ENCODE measurements at places on chromosomes 12 and 14.

GRCh38 chr14:49863487-49864281 lies 11.1 kb upstream of the NEMF start:
- no peak for DNase-seq

DNA sequence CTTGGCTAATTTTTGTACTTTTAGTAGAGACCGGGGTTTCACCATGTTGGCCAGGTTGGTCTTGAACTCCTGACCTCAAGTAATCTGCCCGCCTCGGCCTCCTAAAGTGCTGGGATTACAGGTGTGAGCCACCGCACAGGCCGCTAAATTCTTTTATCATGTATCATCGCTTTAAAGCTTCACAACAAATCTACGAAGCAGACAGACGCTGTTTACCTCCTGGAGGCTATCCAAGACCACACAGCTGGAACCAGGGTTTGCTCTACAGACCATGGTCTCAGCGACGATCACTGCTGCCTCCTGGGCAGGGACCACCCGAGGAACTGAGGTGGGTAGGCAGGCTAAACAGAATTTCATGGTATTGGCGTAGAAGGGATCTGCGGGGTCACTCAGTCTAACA lies 27.2 kb downstream of the KRT80 start:
- no peak for DNase-seq

DNA sequence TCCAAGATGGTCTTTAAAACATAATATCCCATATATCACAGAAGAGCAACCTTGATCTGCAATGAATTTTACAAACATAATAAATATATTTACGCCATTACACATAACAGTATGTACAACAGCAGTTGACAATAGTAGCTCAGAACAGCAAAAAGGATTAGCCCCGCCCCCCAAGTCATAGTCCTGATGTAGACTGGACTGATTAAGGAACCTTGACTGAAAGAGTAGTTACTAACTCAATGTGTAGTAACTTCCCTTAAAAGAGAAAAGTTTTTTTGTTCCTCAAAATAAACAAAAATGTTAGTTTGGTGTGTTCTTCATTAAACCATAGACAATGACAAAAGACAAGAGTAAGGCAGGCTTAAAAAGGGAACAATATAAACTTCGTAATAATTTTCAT lies 44.5 kb downstream of the GTF2A1 start:
- no peak for DNase-seq

DNA sequence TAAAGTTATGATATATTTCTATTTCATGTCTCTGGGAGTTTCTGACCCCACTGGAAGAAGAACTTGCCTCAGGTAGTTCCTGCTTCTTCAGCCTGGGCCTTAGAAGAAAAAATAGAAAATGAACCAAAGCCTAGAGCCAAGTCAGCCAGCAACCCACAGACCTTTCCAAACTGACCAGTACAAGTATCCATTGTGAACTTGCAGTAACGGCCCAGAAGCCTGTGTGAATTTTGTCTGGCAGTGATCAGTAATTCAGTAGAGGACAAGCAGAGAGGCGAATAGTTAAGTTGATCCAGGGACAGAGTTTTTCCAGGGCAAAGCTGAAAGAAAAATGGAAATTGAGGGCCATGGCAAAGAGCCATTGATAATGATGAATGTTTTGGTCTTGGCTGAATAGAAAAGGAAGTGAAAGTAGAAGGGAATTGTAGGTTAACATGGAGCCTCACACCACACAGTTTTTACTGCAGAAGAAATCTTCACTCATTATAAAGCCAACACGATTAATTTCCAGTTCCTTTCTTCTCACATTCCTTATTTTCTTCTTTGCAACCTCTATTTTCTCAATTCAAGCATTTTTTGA lies 311.8 kb downstream of the BTG1 start:
- no peak for DNase-seq

GRCh38 chr12:122866379-122866778 lies 29.5 kb downstream of the VPS37B start:
- DNase-seq, result no peak

DNA sequence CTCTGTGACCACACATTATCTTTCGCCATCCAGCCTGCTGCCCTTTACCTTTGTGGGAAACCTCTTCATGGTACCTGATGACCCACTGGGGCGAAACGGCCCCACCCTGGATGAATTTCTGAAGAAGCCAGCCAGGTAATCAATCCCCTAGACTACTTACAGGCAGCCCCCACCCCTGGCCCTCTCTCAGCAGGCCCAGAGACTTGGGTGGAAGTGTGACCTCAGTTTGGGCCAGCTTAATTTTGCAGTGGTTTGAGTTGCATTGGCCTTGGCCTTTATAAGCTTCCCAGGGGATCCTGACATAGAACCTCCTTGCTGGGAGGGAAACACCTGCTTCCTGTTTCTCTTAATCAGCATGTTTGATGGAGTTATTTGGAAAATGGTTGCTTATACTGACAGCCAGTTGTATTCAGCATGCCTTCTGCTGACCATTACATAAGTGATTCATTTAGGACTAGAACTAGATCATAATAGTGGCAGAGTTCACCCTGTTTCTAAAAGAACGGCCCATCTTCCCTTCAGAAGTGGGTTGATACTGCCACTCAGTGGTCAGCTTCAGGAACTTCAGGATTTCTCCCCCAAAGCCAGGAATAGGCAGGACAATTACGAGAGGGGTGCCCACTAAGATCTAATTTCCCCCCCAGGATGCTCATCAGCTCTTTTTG lies 6.1 kb downstream of the SDR39U1 start:
- DNase-seq, result no peak

DNA sequence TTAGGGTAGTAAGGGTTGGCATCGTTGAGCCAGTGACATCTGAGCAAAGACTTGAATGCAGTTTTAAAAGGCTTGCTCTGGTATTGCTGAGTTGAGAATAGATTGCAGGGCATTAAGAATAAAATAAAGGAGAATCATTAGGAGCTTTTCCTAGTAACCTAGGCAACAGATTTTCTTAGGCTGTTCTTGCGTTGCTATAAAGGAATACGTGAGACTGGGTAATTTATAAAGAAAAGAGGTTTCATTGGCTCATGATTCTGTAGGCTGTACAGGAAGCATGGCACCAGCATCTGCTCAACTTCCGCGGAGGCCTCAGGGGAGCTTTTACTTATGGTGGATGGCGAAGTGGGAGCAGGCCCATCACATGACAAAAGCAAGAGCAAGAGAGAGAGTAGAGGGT lies 97.4 kb downstream of the RAD51B start:
- no peak for DNase-seq

DNA sequence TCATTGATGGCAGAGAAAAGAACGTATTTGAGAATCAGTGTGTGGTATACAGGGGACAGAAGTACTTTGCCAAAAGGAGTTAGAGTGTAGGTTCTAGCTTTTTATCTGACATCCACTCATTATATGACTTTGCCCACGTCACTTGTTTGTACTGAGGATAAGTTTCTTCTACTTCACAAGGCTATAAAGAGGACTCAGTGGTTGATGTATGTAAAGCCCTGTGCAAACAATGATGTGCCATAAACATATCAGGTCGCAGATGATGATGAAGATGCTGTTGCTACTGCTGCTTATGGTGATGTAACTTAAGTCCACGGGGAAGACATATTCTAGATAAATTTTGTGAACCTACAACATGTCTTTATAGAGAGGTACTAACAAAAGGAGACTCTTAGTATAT lies 66.3 kb downstream of the TRHDE start:
- no peak for DNase-seq

DNA sequence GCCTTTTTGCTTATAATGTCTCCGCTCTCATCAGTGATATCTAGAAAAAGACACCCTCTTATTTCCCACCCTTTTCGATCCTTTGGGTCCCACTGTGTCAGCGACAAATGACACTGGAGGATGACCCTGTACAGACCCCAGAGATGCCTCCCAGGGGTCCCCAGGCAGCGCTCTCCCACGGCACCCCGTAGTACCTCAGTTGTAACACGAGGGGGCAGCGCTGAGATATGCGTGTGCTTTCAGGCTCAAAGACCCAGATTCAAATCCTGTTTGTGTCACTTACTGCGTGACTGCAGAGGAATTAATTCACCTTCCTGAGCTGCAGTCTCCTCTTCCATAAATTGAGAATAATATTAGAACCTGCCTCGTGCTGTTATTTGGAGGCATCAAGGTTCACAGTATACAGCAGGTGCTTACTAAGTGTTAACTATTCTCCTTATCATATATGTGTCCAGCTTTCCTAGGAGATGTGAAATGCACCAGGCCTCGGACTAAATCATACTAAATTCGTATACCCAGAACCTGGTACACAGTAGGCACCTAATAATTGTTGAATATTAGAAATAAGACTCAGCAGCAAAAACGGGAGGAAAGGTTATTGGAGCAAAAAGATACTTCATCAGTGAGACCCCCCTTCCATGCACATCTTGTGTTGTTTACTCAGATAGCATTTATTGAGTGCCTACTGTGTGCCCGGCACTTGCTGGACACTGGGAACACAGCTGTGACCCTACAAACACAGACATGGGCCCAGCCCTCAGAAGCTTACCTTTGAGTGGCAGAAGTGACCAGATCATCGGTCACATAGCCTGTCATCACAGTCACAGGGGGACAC lies 99.9 kb downstream of the PHETA1 start:
- peak; percentile 3 for DNase-seq

DNA sequence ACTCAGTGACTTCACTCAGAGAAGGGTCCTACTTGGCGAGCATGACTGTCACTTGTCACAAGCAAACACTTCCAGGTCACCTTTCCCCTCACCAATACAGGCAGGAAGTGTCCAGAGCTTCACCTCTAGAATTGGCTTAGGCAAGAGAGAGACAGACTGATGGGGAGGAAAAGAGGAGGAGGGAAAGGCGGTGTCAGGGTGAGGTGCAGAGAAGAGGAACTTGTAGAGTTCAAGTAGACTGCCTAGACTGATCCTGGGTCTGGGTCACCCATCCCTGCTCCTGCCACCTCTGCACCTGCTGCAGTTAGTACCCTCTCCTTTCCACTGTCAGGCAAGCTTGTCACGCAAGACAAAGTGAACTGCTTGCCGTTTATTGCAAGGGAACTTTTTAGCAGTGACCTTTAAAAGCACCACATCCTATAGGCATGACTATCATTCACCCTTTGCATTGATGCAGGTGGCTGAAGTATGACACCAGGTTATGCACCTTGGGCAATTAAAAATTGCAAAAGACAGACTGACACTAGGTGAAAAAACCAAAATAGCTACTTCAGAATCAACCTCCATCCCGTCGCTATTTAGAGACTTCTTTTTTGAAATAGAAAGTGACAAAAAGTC lies 292.4 kb downstream of the SYT1 start:
- DNase-seq, result no peak

GRCh38 chr12:2806700-2807099 lies 5.8 kb upstream of the ITFG2 start:
- DNase-seq, result no peak

DNA sequence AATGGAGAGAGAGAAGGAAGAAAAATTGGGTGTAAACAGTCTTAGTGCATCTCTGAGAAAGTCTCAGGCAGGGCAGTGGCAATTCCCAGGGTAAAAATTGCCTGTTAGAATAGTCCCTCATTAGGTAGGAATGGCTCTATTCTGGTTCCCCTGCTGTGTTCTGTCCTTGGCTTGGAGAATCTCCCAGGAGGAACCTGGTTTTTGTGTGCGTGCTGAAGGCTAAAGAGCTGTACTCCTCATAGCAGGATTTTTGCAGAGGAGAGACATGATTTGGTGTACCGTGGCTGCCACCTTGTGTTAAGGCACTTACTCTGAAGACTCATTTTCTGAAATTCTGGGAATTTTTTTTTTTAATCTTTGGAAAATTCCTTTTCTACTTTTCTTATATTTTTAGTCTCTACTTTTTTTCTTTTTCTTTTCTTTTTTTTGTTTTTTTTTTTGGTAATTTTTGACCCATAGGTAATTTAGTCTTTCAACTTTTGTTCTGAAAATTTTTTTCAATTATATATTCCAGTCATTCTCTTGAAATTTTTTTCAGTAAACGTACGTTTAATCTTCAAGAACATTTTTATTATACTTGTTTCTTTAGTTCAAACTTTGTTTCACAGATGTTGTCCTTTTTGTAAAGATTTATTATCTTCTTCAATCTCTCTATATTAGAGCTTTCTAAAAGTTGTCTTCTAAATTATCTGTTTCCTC lies 63.8 kb downstream of the FBXO33 start:
- no peak for DNase-seq

DNA sequence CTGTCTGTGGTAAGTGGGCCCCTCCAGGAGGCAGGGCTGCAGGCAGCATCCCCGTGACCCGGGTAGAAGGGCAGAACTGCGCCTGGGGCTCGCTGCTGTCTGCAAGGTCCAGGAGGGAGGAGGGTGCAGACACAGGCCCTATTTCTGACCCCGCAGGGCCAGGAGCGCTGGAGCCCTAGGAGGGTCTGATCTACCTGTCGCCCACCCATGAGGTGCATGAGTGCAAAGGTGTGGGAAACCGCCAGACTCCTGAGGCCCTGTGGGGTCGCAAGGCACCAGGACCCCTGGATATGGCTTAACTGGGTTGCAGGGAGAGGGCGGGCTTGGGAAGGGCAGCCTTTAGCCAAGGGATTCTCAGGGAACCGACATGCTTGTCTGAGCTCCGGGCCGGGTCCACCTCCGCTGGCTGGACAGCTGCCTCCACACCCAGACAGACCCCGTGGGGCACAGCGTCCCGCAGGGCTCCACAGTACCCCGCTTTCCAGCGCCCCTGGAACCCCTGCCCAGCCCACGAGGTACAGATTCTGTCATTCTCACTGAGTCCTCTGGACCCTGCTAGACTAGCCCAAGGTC lies 72.9 kb upstream of the TSPAN11 start:
- no peak for DNase-seq

- DNase-seq, result no peak
These were observed 238.6 kb upstream of the DDHD1 start for GRCh38 chr14:53391631-53392285.

DNA sequence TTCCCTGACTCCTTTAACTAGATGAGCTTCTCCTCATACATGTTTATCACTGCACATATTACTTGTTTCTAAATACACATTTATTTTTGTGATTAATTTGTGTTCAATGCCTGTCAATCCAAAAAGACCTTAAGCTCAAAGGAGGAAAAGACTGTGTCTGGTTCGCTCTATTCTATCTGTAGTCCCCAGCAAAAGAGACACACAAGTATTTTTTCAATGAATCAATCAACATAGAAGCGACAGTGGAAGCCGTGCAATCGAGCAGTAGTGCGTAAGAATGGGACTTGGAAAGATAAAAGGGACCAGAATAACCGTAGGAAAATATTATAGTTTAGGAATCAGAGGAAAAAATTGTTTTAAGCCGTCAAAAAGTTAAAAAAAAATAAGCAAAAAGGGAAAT lies 951 bp downstream of the WDHD1 start:
- no peak for DNase-seq

DNA sequence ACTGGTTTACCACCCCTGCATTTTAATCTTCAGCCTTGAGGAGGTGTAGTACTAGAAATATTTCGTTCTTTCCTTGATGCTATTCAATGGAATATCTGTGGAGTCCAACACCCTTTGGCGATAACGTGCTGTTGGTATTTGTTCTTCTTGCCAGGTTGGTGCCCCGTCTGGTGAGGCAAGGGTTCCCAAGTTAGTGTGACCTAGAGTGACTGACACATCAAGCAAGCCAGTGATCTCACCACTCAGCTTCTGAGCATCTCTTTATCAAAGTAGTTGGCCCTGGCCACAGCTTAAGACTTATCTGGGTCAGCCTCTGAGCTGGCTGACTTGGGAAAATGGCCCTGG lies 60.2 kb downstream of the PLXNC1 start:
- no peak for DNase-seq

GRCh38 chr12:130646716-130647370 lies 69.3 kb downstream of the RIMBP2 start:
- no peak for DNase-seq

- no peak for DNase-seq
These were observed 35.5 kb downstream of the CCDC60 start for GRCh38 chr12:119369907-119370546.

GRCh38 chr12:110756611-110757010 lies 13.9 kb upstream of the PPP1CC start:
- no peak for DNase-seq

All from stimulated activated CD8-positive, alpha-beta memory T cell treated with anti-CD3 and anti-CD28 coated beads, Interleukin-15, amount 100 ng/mL, for 24 hours (primary cell).